ENCODE measurements at places on chromosomes 3 and 15.

GRCh38 chr15:63185206-63185605 lies 4.2 kb upstream of the RAB8B start:
- DNase-seq = no peak

DNA sequence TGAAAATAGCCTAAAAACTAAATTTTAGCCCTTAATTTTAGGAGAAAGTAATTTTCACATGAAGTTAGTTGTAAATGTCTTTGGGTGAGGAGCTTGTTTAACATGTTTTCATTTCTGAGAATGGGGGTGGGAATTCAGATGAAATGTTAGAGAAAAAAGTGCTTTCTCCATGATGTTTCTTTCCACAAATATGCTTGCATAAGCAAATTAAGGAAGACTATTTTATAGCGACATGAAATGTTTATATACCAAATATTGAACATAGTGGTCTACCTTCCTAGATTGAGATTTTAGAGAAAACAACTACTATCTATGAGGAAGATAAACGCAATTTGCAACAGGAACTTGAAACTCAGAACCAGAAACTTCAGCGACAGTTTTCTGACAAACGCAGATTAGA lies 13.0 kb upstream of the RPLP1 start:
- no peak for DNase-seq

DNA sequence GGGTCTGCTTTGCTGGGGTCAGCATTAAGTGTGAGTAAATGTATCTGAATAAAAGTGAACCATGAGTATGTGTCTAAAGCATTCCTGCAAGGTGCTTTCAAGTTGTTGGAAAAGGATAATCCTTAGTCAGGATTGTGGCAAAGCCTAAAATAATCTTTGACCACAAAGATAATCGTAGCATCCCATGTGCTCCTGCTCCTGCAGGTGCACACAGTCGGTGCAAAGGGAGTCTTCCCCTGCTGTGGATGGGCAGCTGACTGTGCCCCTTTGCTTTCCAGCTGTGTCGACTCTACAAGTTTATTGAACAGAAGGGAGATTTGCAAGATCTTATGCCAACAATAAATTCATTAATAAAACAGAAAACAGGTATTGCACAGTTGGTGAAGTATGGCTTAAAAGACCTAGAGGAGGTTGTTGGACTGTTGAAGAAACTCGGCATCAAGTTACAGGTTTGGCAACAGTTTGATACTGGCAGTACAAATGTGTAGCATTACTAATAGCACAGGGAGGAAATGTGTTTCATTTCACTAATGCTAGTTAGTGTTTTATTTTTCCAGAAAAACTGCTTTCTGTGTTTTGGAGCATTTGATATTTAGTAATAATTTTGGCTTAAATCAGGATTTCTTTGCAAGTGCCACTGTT lies 22.6 kb downstream of the SRP14 start:
- no peak for DNase-seq

GRCh38 chr3:49844464-49845183 lies 11.7 kb downstream of the TRAIP start:
- no peak for DNase-seq

- no peak for DNase-seq
These were observed 34.1 kb downstream of the ACP3 start for GRCh38 chr3:132351222-132351806.

- DNase-seq = no peak
These were observed 16.6 kb downstream of the CAPN3 start for GRCh38 chr15:42375941-42376340.

GRCh38 chr3:143298380-143298779 lies 178.8 kb downstream of the CHST2 start:
- DNase-seq = no peak

DNA sequence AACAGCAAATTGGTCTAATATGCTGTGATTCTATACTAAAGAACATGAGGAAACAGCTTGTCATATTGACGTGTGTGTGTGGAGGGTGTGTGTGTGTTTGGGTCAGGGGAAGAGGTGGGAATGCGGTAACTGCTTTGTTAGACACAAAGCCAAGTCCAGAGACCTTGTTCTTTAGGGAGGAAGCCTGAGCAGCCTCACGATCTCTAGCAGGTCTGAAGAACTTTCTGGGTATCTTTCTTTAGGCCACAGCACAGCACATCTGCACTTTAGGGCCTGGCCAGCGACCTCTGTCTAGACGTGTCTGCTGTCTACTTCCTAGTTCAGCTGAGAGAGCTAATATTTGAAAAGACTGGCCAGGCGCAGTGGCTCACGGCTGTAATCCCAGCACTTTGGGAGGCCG lies 220.0 kb upstream of the TPRG1 start:
- DNase-seq = no peak

DNA sequence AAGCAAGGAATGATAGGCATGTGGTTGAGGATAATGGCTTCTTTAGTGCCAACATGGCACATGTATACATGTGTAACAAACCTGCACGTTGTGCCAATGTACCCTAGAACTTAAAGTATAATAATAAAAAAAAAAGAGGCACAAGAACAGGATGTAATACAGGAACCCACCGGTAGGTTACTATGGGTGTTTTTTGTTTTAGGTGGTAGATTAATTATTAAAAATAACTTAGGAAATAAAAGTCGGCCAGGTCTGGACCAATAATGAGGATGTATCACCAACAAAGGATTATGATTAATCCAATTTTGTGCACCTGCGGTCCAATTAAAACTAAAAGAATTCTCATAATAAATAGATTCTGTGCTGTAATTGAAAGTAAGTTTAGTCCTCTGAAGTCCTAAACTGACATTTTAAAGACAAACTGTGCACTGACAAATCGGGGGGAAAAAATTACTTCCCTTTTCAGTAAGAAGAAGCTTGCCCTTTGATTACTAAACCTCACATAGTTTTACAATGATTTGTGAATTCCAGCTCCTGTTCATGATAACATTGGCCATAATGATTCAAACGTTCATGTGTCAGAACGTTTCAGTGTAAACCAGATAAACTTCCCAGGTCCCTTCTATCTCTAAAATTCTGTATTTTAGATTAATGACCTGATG lies 62.2 kb downstream of the CASR start:
- no peak for DNase-seq

DNA sequence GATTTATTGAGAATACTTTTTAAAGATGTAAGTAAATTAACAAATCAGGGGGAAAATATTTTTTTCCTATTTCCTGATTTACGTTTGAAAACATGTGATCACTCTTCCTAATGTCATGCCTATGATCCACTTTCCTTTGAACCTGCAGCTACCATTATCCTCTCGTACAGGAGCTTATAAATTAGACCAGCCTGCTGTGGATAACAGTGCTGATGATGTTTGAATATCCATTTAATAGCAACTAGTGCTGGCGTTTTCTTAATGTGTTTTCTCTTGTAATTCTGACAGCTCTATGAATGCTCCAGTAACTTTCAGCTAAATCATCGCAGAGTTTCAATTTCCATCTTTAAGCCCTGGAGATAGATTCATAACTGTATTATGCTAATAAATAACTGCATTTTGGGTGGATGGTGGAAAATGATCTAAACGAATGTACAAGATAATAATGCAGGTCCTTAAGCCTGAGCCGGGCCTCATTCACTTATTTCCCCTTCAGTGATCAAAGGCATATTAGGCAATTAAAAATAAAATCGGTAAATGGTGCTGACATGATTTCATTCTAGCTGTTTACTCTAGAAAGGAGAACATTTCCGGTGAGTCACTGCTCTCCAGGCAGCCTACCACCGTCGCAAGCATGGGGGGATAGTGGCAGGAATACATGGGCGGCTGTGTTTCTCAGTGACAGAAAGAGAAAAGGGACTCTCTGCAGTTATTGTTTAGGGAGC lies 58.5 kb upstream of the SLC24A5 start:
- no peak for DNase-seq

DNA sequence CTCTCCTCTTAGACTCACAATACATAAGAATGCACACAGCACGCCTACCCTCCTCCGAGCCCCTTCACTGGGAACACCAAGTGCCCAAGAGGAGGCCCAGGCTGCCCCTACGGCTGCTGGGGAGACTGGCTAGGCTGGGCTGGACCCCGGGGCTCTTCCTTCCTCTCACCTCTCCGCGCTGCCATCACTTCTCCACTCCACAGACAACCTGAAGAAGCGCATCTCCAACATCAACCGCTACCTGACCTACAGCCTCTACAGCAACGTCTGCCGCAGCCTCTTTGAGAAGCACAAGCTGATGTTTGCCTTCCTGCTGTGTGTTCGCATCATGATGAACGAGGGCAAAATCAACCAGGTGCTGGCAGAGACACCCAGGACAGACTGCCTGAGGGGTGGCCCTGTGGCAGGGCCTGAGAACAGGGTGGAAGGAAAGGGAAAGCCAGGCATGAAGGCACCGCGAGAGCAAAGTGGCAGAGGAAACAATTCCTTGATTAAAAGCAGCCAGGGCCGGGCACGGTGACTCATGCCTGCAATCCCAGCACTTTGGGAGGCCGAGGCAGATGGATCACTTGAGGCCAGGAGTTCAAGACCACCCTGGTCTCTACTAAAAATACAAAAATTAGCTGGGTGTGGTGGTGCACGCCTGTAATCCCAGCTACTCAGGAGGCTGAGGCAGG lies 51.6 kb downstream of the SEMA3G start:
- no peak for DNase-seq

Data from colonic mucosa (tissue), 4 donors.